ENCODE measurements at places on chromosomes 4 and X.

- no peak for DNase-seq
These were observed 204.9 kb upstream of the GALNT7 start for GRCh38 chr4:172963498-172964294.

DNA sequence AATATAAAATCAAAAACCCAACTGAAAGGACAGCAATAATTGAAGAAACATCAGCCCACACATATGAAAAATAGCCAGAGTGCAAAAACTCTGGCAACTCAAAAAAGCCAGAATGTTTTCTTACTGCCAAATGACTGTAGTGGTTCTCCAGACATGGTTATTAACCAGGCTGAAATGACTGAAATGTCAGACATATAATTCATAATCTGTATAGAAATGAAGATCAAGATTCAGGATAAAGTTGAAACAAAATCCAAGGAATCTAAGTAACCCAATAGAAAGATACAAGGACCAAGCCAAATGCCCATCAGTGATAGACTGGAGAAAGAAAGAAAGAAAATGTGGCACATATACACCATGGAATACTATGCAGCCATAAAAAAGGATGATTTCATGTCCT, 553.3 kb upstream of the KLHL4 start:
- DNase-seq = no peak

DNA sequence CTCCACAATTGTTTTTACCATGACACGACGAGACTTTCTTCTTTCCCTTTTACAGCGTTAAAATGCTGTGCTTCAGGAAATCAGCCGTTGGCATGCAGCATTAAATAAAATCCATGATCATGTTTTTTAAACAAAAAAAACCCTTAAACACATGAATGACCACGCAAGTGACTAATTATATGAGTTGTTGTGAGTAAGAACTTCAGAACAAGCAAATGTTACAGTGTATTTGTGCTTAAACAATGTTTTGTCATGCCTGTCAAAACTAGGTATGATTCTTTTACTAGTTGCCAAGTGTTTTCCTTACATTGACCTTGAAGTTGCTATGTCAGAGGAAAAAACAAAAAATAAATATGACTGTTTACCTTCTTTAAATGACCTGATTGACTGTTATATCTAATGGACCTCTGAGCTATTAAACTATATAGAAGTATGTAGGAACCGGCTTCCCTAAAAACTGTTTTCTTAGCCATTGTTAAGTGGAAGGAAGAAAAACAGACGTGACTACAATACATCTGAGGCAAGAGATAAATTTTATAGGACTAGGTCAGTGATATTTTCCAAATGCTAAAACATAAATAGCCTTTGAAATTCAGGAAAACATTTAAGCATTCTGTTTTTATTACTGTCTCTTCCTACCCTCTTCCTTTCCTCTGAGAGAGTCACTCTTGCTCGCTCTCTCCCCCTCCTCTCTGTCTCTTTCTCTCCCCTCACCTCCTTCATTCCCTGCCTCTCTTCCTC, 197.1 kb downstream of the PALLD start:
- DNase-seq = no peak

DNA sequence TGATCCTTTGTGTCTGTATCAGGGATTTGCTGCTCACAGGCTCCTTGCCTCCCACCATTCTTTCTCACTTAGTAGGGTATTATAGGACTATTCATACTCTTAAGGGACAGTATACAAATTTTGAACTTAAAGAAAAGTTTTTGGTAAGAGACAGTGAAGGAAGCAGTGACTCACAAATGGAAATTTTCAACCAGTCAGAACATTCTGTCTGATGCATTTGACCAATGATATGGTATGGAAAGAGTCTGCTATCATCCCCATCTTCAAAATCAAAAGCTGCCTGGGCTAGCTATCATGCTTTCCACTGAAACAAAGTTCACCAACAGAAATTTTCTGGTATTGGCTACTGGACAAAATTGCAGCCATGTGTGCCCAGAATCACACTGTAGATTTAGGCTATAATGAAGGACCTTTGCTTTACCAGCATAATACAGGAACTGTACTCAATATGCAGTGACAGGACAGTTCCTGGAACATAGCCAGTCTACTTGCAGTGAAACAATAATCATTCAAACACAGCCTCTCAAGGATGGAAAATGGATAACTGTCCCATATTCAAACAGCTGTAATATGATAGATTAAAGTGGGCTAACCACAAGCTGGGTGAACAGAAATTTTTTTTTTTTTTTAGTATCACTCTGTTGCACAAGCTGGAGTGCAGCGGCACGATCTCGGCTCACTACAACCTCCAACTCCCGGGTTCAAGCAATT, 109.0 kb upstream of the ACSL4 start:
- no peak for DNase-seq

- DNase-seq = no peak
These were observed 445.6 kb downstream of the ACTRT1 start for GRCh38 chrX:127606590-127606989.

GRCh38 chr4:90572996-90573395, 445.8 kb downstream of the CCSER1 start:
- no peak for DNase-seq

DNA sequence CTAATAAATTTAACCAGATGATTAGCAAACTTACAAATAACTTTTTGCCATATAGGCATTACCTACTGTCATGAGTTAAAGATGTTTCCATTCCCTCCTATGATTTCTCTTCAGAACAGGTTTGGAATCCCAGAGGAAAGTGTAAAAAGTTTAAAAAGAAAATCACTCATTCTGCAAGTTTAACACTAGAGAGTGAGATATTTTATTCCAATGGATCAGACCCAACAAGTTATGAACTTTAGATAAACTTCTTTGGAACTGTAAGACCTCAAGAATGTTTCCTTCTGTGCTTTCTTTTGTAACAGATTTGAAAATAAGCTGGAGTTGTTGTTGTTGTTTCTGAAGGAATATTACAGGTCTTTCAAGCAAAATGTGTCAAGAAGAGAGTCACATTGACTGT, 51.6 kb downstream of the PPP3CA start:
- no peak for DNase-seq

DNA sequence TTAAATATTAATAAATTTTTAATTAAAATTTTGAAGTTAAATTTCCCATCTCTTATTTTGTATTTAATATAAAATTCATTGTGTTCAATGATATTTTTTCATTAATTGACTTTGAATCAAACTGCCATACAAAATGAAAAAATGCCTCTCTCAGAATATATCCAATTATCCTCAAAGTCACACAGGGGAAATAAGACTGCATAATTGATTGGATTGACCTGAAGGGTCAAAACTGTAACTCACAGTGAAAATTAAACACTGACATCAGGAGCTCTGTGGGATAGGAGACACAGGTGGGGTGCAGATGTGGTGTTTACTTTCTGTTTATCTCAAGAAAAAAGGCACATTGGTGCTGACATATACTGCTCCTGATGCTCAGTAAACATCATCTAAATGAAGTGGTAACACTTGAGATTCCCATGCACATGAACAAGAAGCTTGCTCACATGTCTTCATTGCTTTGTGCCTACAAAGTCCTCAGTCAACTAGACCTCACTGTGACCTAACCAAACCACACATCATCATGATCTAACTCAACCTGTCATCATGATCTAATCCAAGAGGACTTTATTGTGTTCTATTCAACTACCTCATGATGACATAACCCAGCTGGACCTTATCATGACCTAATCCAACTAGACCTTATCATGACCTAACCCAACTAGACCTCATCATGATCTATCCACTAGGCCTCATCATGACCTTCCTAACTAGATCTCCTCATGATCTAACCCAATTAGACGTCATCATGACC, 83.7 kb downstream of the DHRSX start:
- no peak for DNase-seq
